GM12864 (cell line): ENCODE measurements at places on chromosomes 3 and 15.
A peak's percentile ranks its signal among the peaks of the same experiment; 100 is the strongest.

DNA sequence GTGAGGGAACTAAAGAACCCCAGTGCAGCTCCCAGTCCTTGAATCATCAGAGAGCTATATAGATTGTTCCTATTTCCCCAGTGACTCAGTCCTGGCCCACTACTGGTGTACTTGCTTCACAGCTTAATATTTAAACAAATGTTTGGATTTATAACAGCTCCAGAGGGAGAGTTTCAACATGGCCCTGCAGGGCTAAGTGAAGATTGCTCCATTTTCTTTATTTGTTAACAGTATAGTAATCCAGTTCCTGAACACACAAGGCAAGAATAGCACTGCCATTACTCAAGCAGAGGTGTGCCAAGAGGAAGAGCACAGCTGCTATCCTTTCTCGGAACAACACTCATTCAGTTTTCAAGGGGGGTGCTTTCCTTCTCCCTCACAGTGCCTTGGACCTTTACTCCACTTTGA is 6.5 kb downstream of the SQOR start:
- no peak for DNase-seq

GRCh38 chr15:42495361-42496212 is at the start of gene SNAP23:
Gene SNAP23, plus strand, starts transcription at chr15:42495634. Its CDS starts 16,213 bp downstream, at chr15:42511847.
- peak; percentile 60 for DNase-seq

- DNase-seq: no peak
Observed at GRCh38 chr15:35618260-35619188, 72.6 kb upstream of the DPH6 start.

GRCh38 chr3:146191051-146191450 is 30.1 kb upstream of the PLOD2 start:
- DNase-seq: no peak

DNA sequence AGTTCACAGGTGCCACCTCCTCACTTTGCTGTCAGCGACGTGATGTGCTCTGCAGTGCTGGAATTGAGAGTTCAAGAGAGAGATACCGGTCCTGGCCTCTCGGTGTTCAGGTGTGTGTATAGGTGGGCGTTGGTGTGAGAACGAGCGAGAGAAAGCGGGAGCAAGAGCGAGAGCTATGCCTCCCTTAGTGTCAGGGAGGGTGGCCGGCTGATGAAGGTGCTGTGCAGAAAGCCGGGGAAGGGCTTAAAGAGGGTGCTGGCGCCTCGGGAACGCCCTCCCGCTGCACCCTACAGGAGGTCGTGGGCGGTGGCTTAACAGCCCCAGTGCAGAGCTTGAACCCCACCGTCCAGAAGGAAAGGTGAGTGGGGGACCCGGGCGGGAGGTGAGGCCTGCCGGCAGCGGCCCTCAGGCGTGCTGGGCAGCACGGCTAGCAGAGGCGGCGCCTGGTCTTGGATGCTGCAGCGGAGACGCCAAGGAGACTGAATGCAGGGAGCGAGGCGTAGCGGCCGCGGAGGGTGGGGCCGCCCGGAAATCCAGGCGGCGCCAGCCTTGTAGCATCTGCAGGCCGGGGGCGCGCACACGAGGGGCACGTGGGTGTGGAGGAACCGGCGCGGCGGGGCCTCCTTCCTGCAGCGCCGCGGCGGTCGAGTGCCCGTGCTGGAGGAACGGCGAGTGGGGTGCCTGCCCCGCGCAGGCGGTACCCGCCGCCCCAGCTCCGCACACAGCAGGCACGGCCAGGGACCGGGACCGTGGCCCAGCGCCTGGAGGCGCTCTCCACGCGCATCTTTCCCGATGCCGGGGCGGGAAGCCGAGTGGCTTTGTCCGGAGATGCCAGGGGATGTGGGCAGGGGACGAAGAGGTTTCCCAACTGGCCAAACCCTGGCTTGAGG is 246.8 kb upstream of the TOPAZ1 start:
- no peak for DNase-seq

DNA sequence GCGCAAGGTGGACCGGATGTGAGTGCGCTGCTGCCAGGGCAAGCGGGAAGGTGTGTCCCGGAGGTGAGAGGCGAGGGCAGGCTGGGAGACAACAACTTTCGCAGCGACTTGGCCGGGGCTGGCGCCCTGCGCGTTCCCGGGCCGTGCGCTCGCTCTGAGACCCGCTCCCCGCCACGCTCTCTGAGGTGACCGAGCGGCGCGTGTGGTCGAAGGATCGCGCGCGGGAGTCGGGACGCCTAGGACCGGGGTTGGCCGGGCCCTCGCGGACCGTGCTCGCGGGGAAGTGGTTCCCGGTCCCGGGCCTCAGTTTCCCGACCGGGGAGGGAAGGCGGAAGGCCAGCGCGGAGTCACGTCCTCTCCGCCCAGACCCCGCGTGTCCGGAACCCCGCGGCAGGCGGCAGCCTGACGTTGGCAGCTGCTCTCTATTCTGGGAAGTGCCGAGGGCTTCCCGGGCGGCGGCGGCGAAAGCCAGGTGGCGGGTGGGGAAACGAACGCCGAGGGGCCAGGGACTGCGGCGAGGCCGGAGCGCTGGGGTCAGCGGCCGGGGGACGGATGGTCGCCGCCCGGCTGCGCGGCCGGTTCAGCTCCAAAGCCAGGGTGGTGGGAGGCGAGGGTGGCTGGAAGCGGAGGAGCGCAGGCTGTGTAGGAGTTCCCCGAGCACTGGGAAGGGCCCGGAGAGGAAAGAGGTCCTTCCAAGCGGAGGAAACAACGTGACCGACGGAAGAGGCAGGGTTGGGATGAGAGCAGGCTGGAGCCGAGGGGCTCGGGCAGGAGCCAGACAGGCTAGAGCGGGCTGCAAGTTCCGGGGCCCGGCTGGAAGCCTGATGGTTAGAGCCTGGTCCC is 1.0 kb upstream of the IGF2BP2 start:
- no peak for DNase-seq

GRCh38 chr15:73139041-73139743 is 86.9 kb downstream of the NEO1 start:
- DNase-seq: no peak

GRCh38 chr3:10322352-10322710 is 1.4 kb upstream of the SEC13 start:
- no peak for DNase-seq

DNA sequence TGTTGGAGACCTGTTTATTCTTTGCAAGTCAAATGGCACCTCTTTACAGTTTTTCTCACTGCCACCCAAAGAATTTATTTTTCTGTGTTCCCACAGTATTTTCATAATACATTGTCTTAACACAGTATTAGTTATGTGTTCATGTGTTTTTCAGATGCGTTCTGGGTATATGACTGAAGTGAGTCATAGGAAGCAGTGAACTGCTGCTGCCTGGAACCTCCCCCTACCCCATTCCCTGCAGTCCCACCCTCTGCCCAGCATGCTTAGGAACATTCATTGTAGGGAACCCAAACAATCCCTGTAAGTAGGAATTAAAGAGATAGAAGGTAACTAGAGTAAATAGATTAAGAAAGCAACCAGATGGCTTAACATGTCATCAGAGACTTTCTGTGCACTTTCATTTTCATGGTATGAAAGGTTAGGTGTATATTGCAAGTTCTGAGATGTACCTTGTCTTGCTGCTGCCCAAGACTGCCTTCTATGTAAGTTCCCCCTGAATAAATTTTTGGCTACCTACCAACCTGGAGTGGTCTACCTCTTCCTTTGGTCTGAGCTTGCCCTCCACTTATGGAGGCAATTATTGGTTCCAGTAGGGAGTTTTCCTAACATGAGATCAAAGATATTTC is 21.9 kb upstream of the SQOR start:
- DNase-seq: no peak

GRCh38 chr15:82647835-82648256 is 683 bp upstream of the CPEB1 start:
- DNase-seq: no peak

DNA sequence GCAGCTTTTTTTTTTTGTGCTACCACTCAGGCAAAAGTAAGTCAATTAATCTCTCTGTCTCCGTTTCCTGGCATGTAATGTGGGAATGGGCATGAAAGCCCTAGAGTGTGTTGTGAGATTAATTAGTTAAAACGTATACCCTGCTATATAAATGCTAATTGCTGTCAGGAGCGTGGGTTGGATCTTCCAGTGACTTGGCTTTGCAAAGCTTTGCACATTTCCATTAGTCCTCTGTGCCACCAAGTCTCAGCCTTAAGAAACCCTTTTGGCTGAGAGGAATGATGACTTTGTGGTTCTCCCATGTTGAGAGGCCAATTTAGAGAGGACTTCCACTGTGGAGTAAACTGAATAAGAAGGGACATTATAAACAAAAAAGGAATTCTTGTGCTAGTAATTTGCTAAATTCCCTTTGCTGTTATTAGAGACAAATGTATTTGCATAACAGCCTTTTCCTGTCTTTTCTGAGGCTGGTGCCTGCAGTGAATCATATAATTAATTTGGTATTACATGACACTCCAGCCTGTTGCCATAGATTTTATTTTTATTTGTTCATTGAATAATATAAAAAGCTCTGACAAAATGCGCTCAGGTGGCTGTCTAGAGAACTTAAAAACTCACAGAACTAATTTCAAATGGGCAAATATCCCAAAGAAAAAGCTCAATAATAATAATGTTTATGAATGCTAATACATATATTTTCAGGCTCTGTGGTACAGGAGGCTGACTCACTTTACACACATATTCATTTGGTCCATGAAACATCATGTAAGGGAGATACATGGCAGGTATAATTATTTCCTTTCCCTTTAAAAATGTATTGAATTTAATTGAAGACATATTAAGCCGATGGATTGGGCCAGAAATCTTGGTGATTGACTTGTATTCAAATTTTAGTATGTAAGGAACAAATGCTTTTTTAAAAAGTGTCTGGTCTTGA is 82.7 kb downstream of the IL1RAP start:
- no peak for DNase-seq

- no peak for DNase-seq
Observed at GRCh38 chr3:9450991-9451390, 53.6 kb downstream of the SETD5 start.

DNA sequence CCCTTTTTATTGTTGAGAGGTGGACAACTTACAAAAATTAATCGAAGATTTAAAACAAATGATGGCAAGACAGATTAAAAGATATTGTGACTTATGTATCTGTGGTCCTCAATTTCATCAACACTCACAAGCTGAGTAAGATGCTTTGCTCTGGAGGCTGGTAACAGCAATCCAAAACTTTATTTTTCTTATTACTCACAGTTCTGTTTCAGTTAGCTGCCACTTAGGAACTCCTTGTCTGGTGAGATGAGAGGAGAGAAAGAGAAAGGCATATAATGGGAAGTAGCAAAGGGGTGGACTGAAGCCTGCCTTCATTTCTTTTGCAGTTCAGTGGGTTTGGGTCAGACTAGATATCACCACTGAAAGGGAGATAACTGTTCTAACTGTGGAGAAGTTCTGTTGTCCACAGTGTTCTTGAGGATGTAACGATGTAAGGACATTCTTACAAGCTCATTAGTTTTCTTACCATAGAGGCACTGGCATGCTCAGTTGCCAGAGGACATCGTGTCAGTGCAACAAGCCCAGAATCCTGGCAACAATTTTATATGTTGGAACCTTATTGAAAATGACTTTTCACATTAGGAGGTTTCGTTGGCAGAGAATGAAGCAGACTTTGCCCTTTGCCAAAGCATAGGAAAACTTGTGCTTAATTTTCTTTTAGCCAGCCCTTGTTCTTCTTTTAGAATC is 93.6 kb downstream of the PLCL2 start:
- DNase-seq: no peak
